GM20000 (cell line): ENCODE measurements at places on chromosomes 13 and 19.
A peak's percentile ranks its signal among the peaks of the same experiment; 100 is the strongest.

DNA sequence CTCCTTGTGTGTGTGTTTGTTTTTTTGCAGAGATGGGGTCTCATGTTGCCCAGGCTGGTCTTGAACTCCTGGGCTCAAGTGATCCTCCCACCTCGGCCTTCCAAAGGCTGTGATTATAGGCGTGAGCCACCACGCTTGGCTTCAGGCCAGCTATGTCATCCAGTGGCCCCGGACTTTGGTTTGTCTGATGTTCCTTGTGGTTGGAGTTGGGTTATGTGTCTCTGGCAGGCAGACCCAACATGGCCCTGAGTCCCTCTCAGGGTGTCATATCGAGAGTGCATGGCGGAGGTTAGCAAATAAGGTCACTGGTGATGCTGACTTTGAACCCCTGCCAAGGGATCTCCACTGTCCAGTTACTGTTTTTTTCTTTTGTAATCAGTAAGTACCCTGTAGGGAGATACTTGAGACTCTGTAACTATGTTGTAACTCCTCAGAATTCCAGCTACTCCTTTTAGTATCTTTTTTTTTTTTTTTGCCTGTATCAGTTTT lies 37.3 kb downstream of the SMARCA4 start:
- DNase-seq: no peak

- DNase-seq: no peak
Measured at GRCh38 chr19:42246143-42246921, 3.9 kb upstream of the GSK3A start.

DNA sequence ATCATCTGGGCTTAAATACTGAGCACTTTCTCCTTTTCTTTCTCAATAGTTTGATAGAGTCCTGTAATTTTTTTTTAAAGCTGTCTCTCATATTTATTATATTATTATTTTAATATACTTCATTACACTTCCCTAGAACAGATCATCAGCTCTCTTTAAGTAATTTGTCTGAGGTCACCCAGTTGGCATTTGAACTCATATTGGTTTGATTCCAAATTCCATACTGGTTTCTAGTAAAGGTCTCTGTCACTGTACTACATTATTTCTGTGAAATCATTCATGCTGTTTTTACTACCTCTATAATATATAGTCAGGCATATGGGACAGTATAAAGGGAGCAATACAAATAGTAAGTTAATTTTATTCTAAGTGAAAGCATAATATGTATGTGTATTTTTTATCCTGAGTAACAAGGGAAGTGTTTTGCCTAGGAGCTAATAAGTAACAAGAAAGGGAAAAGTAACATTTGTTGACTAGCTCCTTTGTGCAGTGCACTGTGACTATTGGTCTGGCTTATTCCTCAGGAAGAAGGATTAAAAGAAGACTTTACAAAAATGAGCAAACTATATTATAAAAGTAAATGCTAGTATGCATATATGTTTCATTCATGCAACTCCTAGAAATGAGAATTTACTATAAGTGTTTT lies 14.3 kb downstream of the LPAR6 start:
- no peak for DNase-seq

DNA sequence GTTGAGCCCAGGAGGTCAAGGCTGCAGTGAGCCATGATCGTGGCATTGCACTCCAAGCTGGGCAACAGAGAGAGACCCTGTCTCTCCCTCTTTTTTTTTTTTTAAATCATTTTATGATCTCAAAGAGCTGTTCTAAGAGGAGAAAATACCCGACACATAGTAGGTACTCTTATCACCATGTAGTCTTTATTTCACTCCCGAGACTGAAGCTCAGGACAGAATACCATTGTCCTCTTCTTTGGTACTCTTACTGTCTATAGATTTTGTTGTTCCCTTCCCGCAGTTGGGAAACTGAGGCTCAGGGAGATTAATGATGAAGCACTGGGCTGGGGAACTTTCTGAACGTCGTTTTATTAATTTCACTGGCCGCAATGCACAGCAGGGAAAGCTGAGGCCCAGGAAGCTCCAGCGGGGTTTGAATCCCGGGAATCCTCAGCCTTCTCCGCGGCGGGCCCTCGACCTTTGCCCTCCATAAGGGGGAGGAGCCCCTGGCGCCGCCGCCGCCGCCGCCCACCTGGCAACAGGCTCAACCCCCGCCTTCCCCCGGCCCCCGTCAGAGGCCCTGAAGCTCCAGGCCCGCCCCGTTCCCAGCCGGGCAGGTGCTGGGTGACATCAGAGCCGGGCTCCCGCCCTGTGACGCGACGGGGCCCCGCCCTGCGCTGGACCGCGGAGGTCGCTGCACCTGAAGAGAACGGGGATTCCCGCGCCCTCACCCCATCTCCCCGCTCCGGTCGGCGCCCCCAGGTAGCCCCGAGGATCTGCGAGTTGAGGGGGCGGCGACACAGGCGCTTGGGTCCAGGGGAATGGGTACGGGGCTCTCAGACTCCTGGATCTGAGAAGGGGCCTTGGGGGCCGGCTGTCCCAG lies 1.6 kb downstream of the MYH14 start:
- DNase-seq: peak; percentile 56

- no peak for DNase-seq
Measured at GRCh38 chr13:56400774-56401173, 739.9 kb upstream of the PRR20A start.
